ENCODE measurements at places on chromosomes 13 and 19.

DNA sequence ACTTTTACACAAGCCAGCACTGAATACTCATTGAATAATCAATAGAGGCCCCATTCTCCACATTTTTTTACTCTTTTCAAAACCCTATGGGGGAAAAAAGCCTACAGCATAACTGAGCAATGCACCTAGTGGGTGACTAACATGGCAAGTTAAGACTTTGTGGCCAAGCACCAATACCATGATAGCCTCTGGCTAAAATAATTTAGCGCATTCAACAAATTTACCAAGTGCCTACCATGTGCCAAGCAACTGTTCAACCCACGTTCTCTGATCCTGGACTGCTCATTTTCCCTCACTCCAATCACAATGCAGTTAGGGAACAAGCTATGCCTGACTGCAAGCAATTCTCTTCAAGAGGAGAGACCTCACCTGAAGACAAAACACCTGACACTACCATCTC is 3.0 kb downstream of the ANKRD10 start:
- DNase-seq, result no peak

- no peak for DNase-seq
These were observed 35.1 kb downstream of the ATP4B start for GRCh38 chr13:113622791-113623490.

GRCh38 chr19:18057557-18057956 is 29.2 kb downstream of the IL12RB1 start:
- DNase-seq, result no peak

DNA sequence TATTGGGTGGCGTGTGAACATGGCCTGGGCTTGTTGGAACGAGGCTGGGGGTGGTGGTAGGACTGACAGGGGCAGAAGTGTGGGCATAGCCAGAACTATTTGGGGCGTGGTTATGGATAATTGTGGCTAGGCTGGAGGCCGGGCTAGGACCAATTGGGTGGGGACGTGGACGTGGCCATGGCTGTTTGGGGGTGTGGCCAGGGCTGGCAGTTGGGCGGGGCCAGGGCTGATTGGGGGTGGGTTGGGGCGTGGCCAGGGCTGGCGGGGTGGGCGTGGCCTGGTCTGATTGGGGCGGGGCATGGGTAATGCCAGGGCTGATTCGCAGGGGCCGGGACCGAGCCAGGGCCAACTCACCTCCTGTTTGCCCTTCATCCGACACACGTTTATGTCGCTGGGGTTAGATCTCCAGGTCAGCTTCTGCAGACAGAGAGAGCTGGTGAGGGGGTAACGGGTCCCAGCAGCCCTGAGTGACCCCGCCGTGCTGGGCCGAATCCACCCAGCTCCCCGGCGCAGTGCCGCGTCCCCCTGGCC is 2.8 kb downstream of the SEMA6B start:
- DNase-seq, result no peak

- no peak for DNase-seq
These were observed 397.8 kb upstream of the HTR2A start for GRCh38 chr13:47294691-47295090.

- no peak for DNase-seq
These were observed 321.1 kb upstream of the EDNRB start for GRCh38 chr13:78239714-78240113.

- DNase-seq, result no peak
These were observed 458.0 kb upstream of the GPC6 start for GRCh38 chr13:92768602-92769001.

DNA sequence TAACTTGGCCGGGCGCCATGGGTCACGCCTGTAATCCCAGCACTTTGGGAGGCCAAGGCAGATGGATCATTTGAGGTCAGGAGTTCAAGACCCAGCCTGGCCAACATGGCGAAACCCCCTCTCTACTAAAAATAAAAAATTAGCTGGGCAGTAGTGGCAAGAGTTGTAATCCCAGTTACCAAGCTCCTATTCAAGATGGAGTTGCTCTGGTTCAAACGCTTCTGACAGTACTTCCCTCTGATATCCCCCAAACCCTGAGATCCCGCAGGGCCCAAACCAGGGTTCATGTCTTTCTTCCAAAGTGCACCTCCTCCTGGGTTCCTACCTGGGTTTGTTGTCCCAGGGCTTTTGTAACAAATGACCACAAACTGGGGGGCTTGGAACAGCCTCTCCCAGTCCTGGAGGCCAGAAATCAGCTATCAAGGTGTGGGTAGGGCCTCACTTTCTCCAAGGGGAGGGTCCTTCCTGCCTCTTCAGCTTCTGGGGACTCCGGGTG is 13.7 kb downstream of the CELF5 start:
- DNase-seq, result no peak

DNA sequence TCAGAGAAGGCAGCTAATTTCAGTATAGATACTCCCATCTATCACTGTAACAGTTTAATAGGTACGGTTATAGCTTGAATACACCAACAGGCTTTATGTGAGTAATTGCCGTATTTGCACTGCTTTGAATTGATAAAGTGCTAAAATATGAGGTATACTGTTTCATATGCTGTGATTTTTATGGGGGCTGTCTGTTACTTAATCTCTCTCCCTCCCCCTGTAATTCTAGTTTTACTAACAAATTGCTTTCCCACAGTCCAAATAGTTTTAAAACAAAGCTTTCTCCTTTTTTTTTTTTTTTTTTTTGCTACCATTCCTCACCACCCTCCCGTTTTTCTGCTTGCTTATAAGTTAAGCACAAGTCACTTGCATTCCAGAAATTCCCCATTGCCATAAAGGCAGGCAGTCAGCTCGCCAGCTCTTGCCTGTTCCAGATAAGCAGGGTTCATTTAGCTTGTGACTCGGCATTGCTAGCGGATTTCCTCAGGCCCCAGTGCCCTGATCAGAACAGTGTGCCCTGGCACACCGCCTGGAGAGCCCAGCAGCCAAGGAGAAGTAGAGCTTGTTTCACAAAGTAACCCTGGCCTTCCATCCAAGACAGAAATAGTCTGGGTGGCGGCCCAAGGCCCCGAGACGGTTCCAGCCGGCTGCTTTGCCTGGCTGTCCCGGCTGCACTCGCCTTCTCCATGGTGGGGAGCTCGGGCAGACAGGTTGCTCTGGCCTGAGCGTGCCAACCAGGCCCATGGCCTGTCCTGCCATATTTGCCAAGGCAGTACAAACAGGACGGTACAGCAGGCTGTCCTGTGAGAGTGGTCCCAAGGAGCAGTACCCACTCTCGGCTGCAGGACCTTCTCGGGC is 43.5 kb upstream of the NPAS1 start:
- peak; percentile 95 for DNase-seq

DNA sequence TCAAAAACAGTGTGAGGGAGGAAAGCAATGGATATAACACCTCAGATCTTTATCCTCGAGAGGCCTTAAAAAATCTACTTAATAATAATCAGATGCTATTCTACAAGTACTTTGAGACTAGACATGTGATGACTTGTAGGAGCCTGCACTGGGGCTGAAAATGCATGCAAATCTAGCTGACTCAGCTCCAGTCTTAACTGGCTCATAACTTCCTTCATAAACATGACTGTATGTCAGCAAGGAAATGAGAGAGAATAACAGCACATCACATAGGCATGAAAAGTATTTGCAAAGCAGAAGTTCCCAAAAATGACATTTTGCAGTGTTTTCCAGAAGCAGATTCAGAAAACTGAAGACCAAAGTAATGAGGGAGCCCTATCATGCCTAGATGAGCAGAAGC is 38.1 kb downstream of the PSG5 start:
- DNase-seq, result no peak

DNA sequence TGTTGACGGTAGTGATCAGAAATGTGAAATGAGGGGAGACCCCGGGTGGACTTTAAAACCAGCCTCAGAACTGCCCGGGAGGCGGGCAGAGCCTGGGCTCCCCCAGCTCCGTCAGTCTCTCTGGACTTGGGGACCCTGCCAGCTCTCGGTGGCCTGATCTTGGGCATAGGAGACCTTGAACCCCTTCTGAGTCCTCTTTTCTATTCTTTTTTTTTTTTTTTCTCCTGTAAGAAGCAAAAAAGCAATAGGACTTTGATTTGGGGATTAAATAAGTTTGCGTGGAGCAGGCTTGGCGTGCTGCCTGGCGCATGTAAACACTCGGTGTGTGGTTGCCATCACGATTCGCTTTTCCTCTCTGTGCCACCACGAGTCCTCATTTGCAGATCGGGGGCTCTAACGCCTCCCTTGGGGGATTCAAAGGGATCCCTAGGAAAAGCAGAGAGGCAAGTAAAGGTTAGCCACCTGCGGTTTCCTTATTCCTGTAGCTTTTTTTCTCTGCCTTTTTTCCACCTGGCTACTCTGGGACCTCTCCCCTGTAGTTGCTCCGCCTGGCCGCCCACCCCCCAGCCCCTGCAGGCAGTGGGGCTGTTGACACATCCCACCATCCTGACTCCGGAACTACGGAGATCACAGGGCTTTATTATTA is 1.3 kb downstream of the SAFB start:
- DNase-seq, result peak; percentile 20

DNA sequence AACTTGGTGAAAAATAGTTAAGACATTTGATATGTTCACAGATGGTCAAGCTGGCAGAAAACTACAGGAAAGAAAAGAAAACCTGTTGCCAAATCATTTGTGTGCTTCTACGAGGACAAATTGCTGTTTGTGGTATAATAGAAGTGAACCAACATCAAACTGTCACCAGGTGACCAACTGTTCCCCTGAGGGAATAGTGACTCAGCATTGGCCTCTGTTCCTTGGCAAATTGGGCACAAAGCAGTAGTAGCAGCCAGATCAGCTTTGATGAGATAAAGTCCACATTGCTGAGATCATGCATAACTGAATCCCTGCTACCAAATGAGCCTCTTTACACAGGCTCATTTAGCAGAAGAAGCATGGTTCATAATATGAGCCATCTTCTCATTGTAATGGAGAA is 103.5 kb downstream of the POSTN start:
- DNase-seq, result peak; percentile 49

GRCh38 chr13:45594764-45595163 is 20.8 kb downstream of the ERICH6B start:
- DNase-seq, result no peak

DNA sequence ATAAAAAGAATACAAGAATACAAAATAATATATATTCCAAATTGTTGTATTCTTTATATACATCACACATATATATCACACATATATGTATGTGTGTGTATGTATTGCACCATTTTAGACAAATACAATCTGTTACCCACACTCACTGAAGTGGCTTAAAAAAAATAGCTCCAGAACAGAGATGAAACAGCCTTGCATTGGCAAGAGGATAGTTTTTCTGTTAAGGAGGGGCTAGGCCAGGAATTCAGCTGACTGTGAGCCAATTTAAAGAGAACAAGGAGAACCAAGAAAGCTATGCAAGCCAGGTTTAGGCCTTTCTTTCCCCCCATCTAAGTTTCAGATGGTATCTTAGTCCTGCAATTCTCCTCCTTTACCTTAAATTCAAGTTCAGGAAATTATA is 257.5 kb downstream of the MZT1 start:
- no peak for DNase-seq

DNA sequence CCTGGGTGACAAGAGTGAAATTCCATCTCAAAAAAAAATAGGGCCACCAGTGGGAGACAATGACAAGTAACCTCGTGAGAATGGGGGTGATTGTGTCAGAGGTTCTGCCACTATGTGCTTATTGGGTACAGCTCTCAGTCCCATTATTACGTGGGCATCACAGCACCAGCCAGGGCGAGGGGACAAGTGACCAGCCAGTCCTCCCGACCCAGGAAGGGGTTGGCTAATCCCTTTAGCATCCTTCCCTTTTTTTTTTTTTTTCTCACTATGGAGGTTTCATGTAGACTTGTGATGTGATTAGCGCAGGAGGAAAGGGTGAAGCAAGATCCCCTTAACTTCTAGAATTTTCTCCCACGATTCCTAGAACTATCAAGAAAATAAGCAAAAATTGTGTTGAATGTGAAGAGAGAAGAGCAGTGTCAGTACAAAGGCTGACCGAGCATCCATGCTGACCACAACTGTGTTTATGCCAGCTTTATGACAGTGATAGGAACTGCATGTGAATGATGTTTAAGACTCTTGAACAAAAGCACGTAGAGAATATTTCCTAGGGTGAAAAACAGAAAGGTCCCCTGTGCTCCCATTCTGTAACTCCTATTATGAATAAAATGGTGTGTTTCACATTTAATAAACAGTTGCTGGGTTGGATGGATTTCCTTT is 50.0 kb downstream of the ALOX5AP start:
- DNase-seq, result no peak

DNA sequence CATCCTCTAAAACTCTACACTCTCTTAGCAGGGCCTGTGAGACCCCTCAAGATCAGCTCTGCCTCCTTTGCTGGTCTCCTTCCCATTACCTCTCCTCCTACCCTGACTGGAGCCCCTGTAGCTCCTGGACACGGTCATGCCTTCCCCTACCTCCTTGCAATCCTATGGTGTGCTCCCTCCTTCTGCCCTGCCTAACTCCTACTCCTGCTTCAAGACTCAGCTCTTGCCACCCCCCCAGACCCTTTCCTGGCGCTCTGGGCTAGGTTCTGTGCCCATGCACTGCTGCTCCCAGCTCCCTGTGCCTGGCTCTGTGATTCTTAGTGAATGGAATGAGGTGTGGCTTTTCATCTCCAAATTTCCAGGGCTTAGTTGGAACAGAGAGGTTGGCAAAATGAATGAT is 28.0 kb upstream of the TPTE2 start:
- no peak for DNase-seq

- DNase-seq, result no peak
These were observed 7.7 kb upstream of the LRG1 start for GRCh38 chr19:4547303-4548237.

- DNase-seq, result no peak
These were observed 682 bp downstream of the PIK3R2 start for GRCh38 chr19:18153556-18154134.

DNA sequence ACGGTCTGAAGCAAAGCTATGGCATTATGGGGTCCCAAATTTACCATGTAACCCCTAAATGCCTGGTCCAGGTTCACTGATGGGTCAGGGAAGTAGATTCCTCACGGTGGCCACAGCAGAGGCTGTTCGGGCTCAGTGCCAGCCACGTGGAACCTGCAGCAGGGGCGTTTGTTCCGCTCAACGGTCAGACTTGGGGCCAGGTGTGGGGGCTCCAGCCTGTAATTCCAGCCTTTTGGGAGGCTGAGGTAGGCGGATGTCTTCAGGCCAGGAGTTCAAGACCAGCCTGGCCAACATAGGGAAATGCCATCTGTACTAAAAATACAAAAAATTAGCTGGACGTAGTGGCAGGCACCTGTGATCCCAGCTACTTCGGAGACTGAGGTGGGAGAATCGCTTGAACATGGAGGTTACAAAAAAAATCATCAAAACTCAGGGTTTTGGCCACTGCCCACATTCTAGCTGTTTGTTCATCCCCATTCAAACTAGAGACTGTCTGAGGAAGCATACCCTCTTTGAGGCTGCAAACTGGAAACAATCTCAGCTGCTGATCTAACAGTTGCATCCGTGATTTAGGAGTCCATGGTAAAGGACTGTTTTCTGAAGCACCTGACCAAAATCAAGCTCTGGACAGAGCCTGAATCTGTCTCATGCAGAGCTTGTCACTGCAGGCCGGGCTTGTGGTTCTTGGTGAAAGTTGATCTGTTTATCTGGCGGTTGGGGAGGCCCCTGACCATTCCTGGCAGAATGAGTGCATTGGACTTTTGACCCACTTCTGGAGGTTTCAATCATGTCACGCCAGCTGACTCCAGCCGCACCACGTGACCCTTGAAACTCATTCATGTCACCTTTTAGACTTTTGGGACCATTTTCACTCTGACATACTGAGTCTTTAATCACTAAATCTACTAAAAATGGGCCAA is 30.2 kb upstream of the ZNF331 start:
- DNase-seq, result no peak

- no peak for DNase-seq
These were observed 2655.7 kb upstream of the PCDH20 start for GRCh38 chr13:64071352-64071751.

GRCh38 chr13:44359983-44360375 is 13.6 kb upstream of the SERP2 start:
- no peak for DNase-seq

- no peak for DNase-seq
These were observed 85.3 kb upstream of the MYCBP2 start for GRCh38 chr13:77412116-77412635.

All from fibroblast of skin of right quadriceps (primary cell).